Placental epithelial cell (primary cell): ENCODE measurements at places on chromosomes 11 and 22. TPM values are rescaled to one million over a fixed set of nuclear protein-coding genes. Genes with fewer than 3 reads are reported as not detected.

The TMEM86A gene
- 1.3 and 2.7 TPM in 2 replicates for total RNA-seq

The LINC01488 gene
- not detected in 2 replicates for total RNA-seq

The KIRREL3 gene
- total RNA-seq, result 3.5 and 17.8 TPM in 2 replicates

The TYR gene
- total RNA-seq, result not detected in 2 replicates

The ZBTB16 gene
- 90.4 and 137 TPM in 2 replicates for total RNA-seq

The ENTHD1 gene
- total RNA-seq, result not detected in 2 replicates

The MYO7A gene
- total RNA-seq, result 0.39 and 0.43 TPM in 2 replicates

The RAB39A gene
- total RNA-seq, result 0.11 and 0.39 TPM in 2 replicates
